ENCODE measurements at places on chromosomes 4 and X. TPM values are rescaled to one million over a fixed set of nuclear protein-coding genes. Genes with fewer than 3 reads are reported as not detected.

DNA sequence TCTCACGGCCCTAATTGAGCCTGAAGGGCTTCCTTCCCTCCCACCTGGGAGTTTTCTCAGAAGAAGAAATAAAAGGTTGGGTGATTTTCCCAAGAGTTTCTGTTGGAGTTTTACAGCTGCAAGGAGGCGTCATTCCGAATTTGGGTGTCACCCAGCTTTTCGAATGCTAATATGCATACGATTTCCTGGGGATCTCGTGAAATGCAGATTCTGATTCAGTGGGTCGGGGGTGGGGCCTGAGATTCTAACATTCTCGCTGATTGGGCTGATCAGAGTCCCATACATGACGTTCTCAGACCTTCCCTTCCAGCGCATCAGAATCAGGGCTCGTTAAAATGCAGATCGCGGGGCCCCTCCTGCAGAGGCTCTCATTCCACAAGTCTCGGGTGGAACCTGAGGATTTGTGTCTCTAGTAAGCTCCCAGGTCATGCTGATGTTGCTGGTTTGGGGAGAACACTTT is 125.8 kb upstream of the STX18 start:
- DNase-seq, result no peak

- DNase-seq, result no peak
Observed at GRCh38 chr4:114052227-114052626, 72.8 kb upstream of the ARSJ start.

Gene MTNR1A
- 0.94 TPM for total RNA-seq

Gene DKK2
- 3.1 TPM for total RNA-seq

GRCh38 chrX:74534569-74535038 is 79.8 kb downstream of the RLIM start:
- no peak for DNase-seq

Gene RAB33A
- 36.5 TPM for total RNA-seq

Gene SPANXN3
- total RNA-seq, result not detected

DNA sequence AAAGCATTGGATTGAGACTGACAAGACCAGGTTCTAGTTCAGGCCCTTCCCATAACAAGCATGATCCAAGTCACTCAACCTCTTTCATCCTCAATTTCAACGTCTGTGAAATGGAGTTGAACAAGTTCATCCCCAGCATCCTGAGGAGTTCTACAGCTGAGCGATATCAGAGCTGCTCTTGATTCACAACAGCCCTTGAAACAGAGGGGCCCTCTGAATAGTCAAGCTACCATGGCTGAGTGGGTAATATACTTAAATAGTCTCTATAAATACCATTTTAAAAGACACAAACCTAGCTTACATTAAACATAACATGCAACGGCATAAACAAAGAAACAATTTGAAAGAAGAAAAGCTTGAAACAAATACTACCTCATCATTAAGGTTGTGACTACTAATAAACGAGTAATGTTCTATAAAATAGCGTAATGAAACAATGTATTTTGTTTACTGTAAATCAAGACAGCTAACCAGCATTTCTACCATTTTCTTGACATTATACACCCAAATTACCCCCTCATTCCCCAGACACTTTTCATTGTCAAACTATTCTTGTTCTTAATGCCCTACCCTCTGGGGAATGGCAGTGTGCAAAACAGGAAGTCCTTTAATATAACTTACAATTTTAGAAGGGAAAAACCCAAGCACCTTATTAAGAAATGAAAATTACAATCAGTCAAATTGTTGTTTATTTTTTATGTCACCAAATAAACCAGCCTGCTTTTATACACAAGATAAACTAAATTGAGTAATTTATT is 202.3 kb downstream of the PARM1 start:
- no peak for DNase-seq

Measured in occipital lobe (tissue), 3 donors.